ENCODE measurements at places on chromosomes 11 and 22. TPM values are rescaled to one million over a fixed set of nuclear protein-coding genes. Genes with fewer than 3 reads are reported as not detected.

The FAM181B gene
- 0.05 TPM for total RNA-seq

The C11orf24 gene
- total RNA-seq, result 60.3 TPM

The MISFA gene
- total RNA-seq, result 1.9 TPM

The GRM5 gene
- not detected for total RNA-seq

The CYTH4 gene
- 0.69 TPM for total RNA-seq

The YIF1A gene
- total RNA-seq, result 122 TPM

The CBLIF gene
- total RNA-seq, result not detected

The OR10G7 gene
- total RNA-seq, result not detected

The LDHAL6A gene
- not detected for total RNA-seq

The SERHL2 gene
- total RNA-seq, result 0.13 TPM

The FXYD2 gene
- total RNA-seq, result 16.3 TPM

The SLC22A12 gene
- not detected for total RNA-seq

The VPREB1 gene
- not detected for total RNA-seq

The OR8H2 gene
- not detected for total RNA-seq

The F2 gene
- total RNA-seq, result 2.7 TPM

The GLYATL1 gene
- total RNA-seq, result not detected

The CECR2 gene
- total RNA-seq, result 0.06 TPM

The GANAB gene
- total RNA-seq, result 264 TPM

The OR51D1 gene
- total RNA-seq, result not detected

Measured in A549 treated with DMSO at 1 μM for 4 hours (cell line).